ENCODE measurements at places on chromosomes 4 and X.

DNA sequence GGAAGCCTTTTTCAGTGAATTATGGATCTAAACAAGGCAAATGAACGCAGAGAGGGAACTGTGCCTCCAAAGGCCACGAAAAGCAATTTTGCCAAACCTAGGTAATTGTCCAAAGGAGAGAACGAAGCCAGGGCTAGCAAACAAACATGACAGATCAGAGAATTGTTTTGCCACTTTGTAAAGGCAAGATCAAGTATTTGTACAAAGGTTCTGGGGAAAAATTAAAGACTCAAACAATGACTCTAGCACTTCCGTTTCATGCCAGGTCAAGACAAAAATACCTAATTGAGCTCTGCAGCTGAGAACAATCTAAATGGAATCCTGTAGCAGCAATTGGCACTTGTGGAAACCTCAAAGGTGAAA is 8.5 kb downstream of the RBM47 start:
- DNase-seq = no peak

GRCh38 chr4:180333162-180333561 is 1910.0 kb upstream of the TENM3 start:
- no peak for DNase-seq

DNA sequence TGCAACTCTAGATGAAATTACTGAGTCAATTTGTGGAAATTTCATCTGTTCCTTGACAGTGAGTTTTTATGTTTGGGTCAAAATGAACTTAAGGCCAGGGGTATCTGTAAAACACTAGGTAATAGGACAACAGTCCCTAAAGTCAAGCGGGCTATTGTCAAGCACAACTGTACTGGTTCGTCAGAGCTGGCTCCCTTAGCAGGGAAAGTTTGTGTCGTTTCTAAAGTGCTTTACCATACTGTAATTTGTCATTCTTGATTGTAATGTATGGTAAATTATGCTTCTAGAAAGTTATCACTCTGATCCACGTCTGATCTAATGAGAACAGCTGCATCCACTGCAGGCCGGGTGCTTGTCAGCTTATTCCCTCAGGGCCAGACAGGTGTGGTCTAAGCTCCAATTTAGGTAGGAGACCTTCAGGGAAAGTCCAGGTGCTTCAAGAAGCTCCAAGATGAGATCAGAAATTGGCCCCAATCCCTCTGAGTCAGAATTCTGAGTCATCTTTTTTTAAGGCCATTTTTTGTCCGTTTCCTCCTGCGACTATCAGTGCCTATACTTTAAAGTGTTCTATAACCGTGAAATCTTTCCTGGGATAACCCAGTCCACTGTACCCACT is 92.2 kb downstream of the PALLD start:
- no peak for DNase-seq

- DNase-seq = no peak
Observed at GRCh38 chr4:163271555-163272127, 60.8 kb downstream of the NPY1R start.

- no peak for DNase-seq
Observed at GRCh38 chr4:34767407-34767806, 1476.9 kb downstream of the ARAP2 start.

GRCh38 chr4:16205298-16206164 is 20.7 kb downstream of the TAPT1 start:
- no peak for DNase-seq

- no peak for DNase-seq
Observed at GRCh38 chr4:155929833-155930232, 23.8 kb downstream of the CTSO start.

DNA sequence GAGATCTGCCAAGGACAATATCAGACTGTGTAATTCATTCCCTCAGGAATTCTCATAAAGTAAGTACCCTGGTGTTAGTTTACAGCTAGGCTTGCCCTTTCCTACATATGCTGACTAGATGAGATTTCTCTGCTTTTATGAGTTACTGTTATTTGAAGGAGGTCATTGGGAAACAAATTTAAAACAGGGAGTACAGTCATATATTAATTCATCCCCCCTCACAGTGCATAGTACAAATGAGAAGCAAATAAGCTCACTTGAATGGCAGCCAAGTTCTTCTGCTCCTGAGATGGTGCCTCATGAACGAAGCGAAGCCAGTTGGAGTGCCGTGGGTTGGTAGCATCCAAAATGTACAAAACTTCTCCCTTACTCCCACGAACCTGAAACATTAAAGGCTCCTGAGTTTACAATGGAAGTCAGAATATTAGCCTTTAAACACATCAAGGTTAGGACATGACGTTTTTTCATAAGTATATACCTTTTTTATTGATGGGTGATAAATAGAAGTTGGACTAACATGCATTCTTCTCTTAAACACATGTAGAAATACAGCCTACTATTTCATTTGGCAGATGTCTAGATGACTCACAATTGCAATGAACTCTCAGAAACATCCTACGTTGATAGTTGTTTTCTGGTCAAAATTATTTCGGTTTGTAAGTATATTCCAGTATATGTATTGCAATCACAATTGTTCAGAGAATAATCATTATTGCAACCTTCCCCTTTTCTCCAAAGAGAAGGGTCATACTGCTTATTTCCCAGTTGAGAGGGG is 69.2 kb downstream of the PRDM5 start:
- DNase-seq = no peak

GRCh38 chr4:188949596-188949995 is 810.4 kb downstream of the TRIML1 start:
- no peak for DNase-seq
